ENCODE measurements at places on chromosomes 3 and 15. TPM values are rescaled to one million over a fixed set of nuclear protein-coding genes. Genes with fewer than 3 reads are reported as not detected.

DNA sequence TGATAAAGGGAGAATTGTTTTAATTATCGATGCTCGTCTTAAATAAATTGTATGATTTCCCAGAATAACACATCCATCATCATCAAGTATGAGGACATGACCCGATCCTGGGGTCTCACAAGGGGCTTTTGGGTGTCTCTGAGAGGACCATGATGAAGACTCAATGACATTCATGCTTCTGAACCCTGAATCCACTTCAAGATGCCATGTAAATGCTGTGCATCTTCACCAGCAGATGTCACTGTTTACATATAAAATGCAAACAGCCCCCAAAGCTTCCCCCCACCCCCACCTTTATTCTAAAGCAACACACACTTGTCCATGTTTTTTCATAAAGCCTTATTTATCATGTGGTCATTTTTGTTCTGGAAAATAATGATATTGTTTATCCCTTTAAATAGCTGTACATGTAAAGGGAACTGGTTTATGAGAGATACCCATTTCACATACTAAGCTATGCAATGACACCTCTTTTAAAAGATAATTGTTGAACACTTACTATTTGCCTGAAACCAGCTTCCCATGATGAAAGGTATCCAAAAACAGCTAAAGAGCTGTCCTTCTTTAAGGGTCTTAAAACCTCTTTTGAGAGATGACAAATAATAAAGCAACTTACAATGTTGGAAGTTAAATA lies 69.7 kb upstream of the UBE3A start:
- DNase-seq = no peak

DNA sequence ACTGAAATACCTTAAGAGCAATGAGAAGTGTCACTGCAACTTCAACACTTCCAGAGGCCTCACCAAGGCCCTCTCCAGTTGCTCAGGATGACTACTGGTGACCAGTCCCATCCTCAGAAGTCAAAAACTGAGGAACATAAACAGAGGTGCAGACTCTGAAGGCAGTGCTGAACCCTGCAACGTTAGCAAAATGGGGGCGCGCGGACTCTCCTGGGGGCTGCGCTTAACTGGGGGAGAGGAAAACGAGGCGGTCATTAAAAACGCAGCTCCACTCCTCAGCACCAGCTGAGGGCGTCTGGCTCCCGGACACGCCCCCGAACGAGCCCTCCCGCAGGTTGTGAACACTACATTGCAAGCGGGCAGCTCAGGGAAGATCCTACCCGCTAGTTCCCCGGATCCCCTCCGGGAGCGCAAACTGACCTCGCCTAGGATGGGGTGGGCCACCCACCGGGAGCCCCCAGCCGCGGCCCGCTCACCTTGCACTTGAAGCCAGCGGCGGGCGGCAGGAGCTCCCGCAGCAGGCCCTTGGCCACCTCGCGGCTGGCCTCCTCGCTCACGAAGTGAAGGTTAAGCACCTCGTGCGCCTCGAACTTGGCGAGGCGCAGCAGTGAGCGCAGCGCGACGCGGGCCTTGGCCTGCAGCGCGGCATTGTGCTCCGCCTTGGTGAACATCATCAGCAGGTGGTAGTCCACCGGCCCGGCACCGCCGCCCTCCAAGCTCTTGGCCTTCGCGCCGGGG lies 711 bp downstream of the XXYLT1 start:
- no peak for DNase-seq

PPM1M gene
- 20.2 TPM for total RNA-seq

DNA sequence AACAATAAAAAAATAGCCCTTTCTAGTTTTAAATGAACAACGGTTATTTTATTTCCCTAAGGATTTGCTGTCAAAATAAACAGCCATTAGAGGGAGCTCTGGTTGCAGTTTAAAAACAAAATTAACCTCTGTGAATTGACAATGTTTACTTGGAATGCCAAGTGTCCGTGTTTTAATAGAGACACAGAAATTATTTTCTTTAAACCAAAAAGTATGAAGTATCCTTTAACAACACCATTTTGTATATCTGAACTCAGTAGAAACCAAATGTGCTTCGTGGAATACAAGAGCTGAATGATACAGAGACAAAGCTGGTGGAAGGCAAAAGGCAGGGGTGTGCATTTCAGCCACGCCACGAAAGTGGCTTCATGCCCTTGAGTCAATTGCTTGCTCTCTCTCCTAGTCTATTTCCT lies 74.4 kb downstream of the MOBP start:
- no peak for DNase-seq

GNAI2 gene
- 95.3 TPM for total RNA-seq

DNA sequence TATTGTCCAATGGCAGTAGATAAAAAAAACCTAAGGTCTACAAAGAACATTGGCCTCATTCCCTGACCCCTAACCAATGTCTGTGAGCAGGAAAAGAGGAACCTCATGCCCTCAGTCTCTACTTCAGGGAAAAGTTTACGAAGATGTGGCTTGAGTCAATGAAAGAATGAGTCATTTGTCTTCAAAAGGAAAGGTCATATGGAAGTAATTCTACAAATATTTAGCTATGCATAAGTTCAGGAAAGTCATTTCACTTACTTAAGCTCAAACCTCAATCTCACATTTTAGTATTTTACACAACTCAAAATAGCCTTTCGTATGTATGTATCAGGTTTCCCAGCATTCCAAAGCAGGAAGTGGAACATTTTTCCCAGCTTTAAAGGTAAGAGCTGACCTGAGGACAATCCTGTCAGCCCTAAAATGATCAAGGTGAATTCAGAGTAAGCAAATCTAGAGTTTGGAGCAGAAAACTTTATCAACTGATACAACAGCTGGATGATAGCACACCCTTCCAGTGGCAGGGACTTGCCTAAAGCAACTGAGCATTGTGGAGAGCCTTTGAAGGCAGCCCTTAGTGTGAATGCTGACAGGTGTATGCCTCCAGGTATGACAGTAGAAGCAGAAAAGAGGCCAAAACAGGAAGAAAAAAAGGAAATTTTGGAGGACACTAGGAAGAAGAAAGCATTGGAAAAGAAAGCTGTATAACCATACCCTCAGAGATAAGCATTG lies 53.9 kb upstream of the ACKR4 start:
- DNase-seq = no peak

- no peak for DNase-seq
Measured at GRCh38 chr15:85897207-85897894, 102.6 kb upstream of the KLHL25 start.

All from breast epithelium (tissue), 4 donors.